ENCODE measurements at places on chromosomes 3 and 15. TPM values are rescaled to one million over a fixed set of nuclear protein-coding genes. Genes with fewer than 3 reads are reported as not detected.

GRCh38 chr3:41127414-41127813 is 71.9 kb upstream of the CTNNB1 start:
- no peak for DNase-seq

- DNase-seq: peak; percentile 51
These were observed 140.6 kb downstream of the RBPMS2 start for GRCh38 chr15:64634576-64635498.

GRCh38 chr3:126356373-126357264 is 589 bp downstream of the KLF15 start:
- DNase-seq: no peak

DNA sequence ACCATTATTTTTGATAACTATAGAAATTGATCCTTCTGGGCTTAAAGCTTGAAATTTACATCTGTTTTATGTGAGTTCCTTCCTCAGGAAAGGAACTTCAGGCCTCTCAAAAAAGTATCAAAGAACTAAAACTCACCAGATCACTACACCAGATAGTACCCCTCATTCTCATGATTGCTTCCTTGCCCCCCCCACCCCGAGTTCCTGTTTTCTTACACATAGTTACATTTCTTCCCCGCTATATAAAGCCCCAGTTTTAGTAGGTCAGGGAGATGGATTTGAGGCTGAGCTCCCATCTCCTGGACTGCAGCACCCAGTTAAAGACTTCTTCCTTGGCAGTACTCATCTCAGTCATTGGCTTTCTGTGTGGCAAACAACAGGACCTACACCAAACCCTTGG is 80.3 kb upstream of the HRH1 start:
- DNase-seq: no peak

The NSUN3 gene
- 13.4 TPM for total RNA-seq

GRCh38 chr3:31550452-31551251 is 17.9 kb downstream of the STT3B start:
- DNase-seq: peak; percentile 40

- no peak for DNase-seq
These were observed 170.0 kb downstream of the SOX2 start for GRCh38 chr3:181881749-181882148.

- DNase-seq: no peak
These were observed 85.1 kb upstream of the MYRIP start for GRCh38 chr3:39724233-39724846.

The POMGNT2 gene
- 13.1 TPM for total RNA-seq

GRCh38 chr3:64974401-64974800 is 286.6 kb upstream of the ADAMTS9 start:
- DNase-seq: no peak

DNA sequence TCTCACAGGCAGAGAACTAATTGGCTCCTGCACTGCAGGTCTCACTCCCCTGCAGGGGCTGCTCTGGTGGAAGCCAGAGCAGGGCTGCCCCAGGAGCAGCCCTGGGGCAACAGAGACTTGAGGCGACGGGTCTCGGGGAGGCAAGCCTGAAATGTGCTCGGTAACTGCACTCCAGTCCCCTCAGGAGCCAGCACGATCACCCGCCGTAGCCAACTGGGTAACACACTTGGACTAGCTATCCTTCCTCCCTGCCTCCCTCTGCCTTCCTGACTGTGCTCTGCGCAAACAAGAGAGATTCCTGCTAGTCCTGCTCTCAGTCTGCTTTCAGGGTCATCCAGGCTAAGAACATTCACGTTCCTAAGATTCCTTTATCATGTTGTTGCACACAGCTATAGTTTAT is 140.7 kb upstream of the NSMCE3 start:
- no peak for DNase-seq

GRCh38 chr3:41518626-41519025 is 319.3 kb downstream of the CTNNB1 start:
- DNase-seq: no peak

The SOX14 gene
- not detected for total RNA-seq

The ABI3BP gene
- 6.2 TPM for total RNA-seq

The ZPLD1 gene
- total RNA-seq: 0.17 TPM

All from fibroblast of lung (primary cell).